ENCODE measurements at places on chromosomes 4 and X. TPM values are rescaled to one million over a fixed set of nuclear protein-coding genes. Genes with fewer than 3 reads are reported as not detected.
A peak's percentile ranks its signal among the peaks of the same experiment; 100 is the strongest.

Gene ADH1C
- not detected for total RNA-seq

DNA sequence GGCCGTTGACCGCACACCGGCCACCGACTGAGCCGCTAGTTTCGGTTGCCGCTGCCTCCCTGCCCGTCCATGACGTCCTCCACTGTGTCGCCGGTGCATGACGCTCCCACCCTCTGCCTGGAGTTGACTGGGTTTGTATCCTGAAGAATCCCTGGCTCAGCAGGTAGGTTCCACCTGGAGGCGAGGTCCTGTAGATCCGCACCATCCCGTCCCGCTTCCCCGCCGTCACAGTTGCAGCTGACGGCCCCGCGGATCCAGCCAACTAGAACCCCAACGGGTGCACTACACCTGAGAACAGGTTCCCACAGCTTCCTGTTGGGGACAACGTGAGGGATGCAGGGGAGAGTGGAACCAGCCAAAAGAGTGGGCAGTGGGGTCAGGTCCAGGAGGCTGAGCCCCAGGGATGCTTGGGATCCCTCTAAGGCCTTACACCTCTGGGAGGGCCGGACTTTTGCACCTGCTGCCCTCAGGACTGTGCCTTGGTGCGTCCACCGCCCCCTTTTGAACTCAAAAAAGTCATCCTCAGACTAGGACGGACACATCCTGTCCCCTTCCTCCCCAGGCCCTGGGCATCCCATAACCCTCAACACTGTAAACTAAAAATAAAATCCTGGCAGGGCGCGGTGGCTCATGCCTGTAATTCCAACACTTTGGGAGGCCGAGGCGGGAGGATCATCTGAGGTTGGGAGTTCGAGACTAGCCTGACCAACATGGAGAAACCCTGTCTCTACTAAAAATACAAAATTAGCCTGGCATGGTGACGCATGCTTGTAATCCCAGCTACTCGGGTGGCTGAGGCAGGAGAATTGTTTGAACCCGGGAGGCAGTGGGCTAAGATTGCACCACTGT is 1.1 kb upstream of the SLBP start:
- DNase-seq, result no peak

- DNase-seq, result no peak
Measured at GRCh38 chr4:18390655-18391353, 369.2 kb upstream of the LCORL start.

GRCh38 chr4:147220833-147221232 is 260.1 kb upstream of the EDNRA start:
- no peak for DNase-seq

GRCh38 chrX:6558979-6559378 is 24.1 kb upstream of the VCX3A start:
- DNase-seq, result no peak

DNA sequence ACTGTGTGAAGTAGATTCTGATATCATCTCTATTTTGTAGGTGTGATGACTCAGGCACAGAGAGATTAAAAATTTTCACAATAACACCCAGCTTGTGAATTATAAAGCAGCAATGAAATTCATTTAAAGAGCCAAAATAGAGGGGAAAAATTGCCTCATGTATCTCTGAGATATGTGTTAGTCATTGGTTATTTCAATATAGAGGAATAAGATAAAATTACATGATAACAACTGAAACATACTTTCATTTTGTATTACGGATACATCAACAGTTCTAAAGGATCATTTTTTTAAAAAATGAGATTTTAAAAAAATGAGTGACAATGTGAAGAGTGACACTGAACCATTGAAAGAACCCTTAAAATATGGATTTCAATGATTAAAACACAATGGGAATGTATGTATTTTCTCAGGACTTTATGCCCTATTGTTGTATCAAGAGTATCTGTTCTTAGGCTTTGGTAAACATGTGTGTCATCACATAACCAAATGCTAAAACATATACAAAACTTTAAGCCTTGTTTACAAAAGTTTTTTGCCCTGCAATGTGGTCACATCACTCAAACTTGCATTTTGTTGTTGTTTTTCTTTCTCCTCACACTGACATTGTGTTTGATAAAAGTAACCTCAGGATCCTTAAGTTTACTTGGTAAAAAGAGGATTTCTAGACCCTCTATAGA is 221.3 kb downstream of the ANTXR2 start:
- DNase-seq, result no peak

Gene TMEM129
- total RNA-seq, result 24.5 TPM

DNA sequence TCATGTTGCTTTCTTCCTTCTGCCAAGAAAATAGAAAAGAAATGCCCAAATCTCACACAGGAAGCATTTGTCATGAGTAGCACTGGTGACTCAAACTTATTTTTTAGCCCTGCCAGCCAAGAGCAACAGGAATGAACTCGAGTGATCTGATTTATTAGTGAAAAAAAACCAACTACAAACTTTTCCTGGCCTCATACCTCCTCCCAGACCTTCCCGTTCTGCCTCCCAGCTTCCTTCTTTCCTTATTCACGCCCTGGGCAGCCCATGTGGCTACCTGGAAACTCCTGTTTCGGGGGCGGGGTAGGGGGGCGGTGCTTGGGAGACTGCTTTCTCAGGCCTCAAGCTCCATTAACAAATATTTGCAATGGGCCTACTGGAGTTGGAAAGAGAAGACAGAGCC is 178.5 kb downstream of the NHS start:
- peak; percentile 26 for DNase-seq

- no peak for DNase-seq
Measured at GRCh38 chrX:116873671-116874070, 410.9 kb upstream of the CT83 start.

Gene VEGFC
- 19.2 TPM for total RNA-seq

Gene EGF
- 15.6 TPM for total RNA-seq

GRCh38 chrX:27775984-27776383 is 31.8 kb upstream of the MAGEB10 start:
- no peak for DNase-seq

DNA sequence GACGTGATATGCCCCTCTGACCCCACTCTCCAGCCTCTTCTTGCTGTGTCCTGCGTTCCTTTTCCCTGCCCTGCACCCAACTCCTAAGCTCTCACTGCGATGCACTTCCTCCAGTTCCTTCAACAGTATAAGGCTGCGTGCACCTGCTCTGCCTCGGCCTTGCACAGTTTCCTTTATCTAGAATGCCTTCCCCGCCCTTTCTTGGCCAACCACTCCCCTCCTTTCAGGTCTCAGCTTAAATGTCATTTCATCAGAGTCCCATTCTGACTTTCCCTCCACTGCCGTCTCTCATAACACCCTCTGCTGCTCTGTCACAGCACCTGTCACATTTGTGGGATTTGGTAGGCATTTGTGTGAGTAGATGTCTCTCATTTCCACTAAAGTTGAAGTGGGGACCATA is 58.4 kb upstream of the NEIL3 start:
- peak; percentile 6 for DNase-seq

- DNase-seq, result no peak
Measured at GRCh38 chr4:183448436-183448835, 4.0 kb downstream of the CDKN2AIP start.

Gene FAM47E
- total RNA-seq, result 0.78 TPM

Gene NPFFR2
- not detected for total RNA-seq

DNA sequence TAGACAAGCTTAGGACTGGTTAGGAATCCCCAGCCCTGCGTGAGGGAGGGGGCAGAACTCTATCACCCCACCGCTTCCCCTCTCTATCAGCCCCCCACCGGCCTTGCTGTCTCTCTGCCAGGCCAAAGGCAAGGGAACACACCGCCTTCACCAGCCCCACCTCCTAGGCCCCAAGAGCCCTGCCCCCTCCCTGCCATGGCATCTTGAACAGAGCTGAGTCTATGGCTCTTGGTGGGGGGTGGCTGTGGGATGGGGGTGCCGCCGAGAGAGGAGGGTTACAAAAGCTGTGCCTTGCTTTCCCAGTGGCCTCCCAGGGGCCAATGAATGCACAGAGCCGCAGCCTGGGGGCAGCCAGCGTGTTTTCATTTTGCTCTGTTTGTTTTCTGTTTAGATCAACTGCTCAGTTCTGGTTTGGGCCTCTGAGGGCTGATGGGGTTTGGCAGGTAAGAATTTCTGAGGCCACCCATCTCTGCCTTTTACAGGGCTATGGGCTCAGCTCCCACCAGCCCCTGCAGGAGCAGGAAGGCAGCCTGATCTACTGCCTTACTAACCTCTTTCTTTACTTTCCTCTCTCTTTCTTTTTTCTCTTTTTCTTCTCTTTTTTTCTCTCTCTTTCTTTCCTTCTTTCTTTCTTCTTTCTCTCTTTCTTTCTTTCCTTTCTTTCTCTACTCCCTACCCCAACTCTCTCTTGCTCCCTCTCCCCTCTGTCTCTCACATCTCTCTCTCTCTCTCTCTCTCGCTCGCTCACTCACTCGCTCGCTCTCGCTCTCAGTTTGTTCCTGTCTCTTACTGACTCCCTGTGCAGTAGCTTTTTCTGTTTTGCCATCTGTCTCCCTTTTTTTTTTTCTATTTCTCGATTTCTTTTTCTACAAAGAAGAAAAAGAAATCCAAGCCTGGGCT is 128.3 kb downstream of the PJA1 start:
- no peak for DNase-seq

GRCh38 chr4:48190839-48191238 is 56.8 kb upstream of the TXK start:
- no peak for DNase-seq

- DNase-seq, result no peak
Measured at GRCh38 chr4:41678951-41679350, 69.6 kb downstream of the PHOX2B start.

GRCh38 chr4:80452768-80453167 is 117.2 kb downstream of the CFAP299 start:
- DNase-seq, result no peak

Gene SERTM2
- total RNA-seq, result not detected
